ENCODE measurements at places on chromosomes 7 and 10. TPM values are rescaled to one million over a fixed set of nuclear protein-coding genes. Genes with fewer than 3 reads are reported as not detected.
A peak's percentile ranks its signal among the peaks of the same experiment; 100 is the strongest.

The SRGN gene
- 11.0 TPM for total RNA-seq

- DNase-seq, result no peak
Observed at GRCh38 chr7:15581352-15581951, 19.6 kb upstream of the AGMO start.

The TTYH3 gene
- total RNA-seq, result 30.3 TPM

- no peak for DNase-seq
Observed at GRCh38 chr7:130266258-130266960, at the start of gene CPA2. Gene CPA2 (plus strand): TSS chr7:130266863. CDS start chr7:130266882, 19 bp downstream.

DNA sequence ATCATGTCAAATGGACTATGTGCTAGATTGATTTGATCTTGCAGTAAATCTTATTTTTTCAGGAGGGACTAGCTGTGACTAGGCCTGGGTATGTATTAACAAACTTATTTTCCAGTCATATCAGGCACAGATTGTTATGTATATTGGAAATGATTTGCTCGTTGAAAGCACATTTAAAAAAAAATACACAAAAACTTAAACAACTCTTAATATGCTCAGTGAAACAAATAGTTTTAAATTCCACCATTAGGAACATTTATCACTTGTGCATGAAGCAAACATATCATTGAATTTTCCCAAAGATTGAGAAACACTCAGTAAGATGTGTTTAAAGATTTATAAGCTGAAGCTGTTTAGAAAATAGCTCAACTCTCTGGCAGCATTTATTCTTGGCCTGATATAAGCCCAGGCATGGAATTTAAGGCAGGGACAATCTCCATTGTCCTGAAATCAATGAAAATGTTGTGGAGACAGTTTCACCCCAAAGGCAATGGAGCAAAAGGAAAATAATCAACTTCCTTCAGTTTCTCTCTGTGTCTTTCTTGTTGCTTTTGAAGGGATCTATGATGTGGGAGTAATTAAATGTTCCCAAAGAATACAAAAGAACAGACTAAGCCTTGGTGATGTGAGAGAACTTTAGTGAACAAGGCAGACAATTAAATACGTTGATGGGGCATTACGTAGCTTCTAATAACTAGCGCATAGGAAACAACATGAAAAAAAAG lies 250.3 kb downstream of the GPR37 start:
- peak; percentile 3 for DNase-seq

- DNase-seq, result no peak
Observed at GRCh38 chr7:146366938-146367337, 250.3 kb downstream of the CNTNAP2 start.

The VIPR2 gene
- total RNA-seq, result 1.2 TPM

GRCh38 chr10:30675791-30676718 lies 46.5 kb upstream of the LYZL2 start:
- DNase-seq, result no peak

DNA sequence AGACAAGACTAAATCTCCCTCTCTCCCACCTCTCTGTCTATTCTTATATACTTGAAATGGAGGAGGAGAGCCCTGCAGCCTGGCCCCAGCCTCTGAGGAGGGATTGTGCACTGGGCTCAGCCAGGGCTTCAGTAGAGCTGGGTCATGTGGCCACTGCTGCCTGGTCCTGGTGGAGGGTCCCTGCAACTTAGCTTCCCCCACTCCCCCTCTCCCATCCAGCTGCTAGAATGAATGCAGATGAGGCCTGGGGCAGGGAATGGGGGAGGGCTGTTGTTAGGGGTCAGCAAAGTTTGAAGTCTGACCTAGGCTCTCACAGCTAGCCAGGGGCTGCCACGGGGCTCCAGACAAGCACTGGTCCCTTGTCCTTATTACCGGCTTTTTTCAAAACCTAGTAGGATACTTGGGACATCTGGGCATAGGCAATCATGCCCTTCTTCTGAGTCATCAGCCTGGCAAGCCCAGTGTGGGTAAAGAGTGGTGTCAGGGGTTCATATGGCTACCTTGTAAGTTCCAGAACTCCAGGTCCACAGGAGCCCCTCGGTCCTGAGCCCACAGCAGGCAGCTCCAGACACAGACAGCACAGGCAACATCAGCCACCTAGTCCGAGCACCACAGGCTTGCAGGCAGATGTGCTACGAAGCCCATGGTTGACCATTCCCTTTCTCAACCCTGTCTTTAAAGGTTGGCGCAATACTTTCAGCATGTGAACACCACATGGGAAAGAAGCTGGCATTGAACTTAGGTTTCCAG lies 12.8 kb upstream of the CXCL12 start:
- no peak for DNase-seq

GRCh38 chr7:43749383-43749940 lies 9.0 kb upstream of the BLVRA start:
- DNase-seq, result no peak

DNA sequence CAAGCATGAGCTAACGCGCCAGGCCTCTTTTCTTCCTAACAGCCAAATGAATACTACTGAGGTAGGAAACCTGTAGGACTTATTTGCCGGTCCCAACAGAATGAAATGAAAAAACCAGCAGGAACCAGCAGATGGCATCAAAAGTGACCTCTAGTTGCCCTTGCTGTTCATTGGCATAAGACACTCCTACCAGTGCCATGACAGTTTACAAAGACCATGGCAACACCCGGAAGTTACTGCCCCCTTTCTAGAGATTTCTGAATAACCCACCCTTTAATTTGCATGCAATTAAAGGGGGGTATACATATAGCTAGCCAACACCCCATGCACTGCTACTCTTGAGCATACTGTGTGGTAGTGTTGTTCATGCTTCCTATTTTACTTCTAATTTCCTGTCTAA lies 65.2 kb downstream of the ATE1 start:
- DNase-seq, result no peak

DNA sequence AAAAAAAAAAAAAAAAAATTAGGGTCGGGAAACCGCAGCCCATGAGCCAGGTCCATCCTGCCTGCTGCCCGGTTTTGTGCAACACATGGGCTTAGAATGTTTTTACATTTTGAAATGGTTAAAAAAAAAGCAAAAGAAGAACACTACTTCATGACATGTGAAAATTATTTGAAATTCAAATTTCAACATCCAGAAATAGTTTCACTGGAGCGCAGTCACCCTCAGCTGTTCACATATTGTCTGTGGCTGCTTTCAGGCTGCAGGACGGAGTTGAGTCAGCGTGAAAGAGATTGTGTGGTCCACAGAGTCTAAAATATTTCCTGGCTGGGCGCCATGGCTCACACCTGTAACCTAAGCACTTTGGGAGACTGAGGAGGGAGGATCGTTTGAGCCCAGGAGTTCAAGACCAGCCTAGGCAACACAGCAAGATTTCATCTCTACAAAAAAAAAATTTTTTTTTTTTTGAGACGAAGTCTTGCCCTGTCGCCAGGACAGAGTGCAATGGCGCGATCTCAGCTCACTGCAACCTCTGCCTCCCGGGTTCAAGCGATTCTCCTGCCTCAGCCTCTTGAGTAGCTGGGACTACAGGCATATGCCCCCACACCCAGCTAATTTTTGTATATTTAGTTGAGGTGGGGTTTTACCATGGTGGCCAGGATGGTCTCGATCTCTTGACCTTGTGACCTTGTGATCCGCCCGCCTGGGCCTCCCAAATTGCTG lies 63.9 kb upstream of the ECHDC3 start:
- peak; percentile 36 for DNase-seq

- no peak for DNase-seq
Observed at GRCh38 chr7:129122078-129122750, 22.3 kb upstream of the TSPAN33 start.

DNA sequence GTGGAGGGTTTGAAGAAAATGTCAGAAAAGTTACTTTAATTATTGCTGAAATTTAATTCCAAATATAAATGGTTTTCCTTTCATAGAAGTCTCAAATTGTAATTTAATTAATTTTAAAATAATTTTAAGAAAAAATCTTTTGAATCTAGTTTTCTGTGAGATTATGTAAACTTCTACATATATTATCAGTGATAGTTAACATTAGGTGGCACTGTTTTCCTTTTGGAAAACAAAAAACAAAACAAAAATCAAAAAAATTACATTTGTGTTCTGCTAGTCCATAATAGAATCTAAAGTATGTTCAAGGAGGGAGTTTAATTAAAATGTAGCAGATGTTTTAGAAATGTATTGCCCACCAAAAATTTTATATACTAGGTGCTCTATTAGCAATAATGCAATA lies 1456.7 kb downstream of the REEP3 start:
- no peak for DNase-seq

The WNT2 gene
- total RNA-seq, result not detected

GRCh38 chr10:47286591-47287315 lies 13.2 kb upstream of the GDF10 start:
- DNase-seq, result no peak

The SFTPA1 gene
- not detected for total RNA-seq

DNA sequence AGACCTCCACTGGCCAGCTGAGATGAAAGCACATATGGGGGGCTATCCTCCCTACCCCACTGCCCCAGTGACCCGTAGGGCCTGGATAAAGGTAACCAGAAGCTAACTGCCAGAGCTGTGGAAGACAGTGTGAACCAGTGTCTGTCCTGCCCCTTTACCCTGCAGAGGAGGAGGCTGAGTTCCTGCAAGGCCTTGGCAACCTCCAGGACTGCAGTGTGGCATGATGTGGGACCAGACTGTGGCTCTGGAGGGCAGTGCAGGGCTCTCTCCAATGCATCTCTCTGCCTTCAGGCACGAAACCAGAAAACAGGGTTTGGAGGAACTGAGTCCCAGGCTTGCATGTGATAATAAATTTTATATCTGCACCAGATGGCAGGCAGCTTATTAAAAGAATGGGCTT lies 93.1 kb downstream of the EPC1 start:
- DNase-seq, result peak; percentile 13

GRCh38 chr7:131109759-131110296 lies 217.8 kb upstream of the MKLN1 start:
- DNase-seq, result peak; percentile 77

DNA sequence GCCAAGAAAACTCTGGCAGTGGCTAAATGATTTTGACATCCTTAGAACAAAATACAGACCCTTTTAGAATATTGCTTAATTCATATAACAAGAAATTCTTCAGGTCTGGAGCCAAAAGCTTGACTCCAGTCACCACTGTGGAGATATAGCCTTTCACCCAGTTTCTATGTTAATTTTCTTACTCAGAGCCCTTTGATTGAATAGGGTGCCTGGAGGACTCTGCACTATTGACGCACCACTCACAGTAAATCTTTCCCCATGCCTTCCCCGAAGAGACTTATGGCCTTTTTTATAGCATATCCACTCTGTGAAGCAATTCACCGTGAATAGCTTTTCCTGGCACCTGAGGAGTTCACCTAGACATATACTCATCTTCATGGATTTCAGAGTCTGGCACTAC lies 613.8 kb downstream of the ZWINT start:
- DNase-seq, result no peak

GRCh38 chr10:95531058-95531809 lies 29.9 kb downstream of the SORBS1 start:
- DNase-seq, result no peak

The LIPK gene
- not detected for total RNA-seq

DNA sequence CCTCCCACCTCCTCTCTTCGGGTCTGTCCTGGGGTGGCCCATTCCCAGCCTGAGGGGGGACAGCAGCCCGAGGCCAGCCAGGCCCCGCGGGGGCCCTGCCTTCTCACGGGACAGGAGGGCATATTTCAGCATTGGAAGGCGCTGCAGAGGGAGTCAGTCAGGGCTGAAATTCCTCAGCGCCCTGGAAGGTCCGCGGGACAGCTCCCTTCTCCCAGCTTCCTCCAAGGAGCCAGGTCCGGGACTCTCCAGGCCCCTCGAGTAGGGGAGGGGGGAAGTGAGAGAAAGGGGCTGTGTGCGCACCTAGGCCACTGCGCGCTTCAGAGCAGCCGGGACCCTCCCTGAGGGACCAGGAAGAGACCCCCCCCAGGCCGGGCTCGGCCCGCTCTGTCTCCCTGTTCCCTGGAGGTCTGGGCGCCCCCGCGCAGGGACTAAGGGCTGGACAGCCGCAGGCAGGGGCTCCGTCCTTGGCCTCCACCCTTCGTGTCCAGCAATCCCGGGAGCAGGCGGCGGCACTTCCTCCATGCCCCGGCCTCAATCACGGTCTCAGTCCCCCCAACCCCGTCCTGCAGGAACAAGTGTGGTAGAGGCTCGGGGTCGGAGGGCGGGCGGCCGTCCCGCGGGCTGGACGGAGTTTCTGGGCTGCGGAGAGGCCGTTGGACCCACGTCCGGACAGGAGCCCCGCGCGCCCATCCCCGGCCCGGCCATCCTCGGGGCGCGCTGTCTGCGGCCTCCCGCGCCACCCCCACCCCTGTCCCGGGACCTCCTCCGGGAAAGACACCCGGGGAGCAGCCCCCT lies 6.0 kb upstream of the ELFN1 start:
- DNase-seq, result no peak

DNA sequence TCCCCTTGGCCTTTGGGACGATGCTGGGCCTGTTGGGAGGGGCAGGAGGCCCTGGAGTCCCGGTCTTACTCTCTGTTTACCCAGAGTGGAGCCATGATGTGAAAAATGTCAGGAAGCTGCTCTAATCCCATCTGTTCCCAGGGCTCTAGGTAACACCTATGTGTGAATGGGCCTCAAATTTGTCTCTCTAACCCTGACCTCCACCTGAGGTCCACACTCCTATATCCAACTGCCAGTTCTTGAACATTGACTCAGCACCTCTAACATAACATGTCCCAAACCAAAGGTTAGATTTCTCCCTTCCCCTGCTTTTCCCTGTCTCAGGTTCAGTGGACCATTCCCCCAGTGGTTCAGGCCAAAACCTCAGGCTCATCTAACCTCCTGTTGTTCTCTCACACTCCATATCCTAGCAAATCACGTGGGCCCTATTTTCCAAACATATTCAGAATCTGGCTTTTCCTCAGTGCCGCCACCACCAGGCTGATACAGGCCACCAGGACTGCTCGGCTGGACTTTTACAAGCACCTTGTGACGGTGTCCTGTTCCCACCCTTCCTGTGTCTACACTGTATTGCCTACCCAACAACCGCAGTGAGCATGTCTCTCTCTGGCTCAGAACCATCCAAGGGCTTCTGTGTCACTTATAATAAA lies 130.6 kb downstream of the ATXN7L1 start:
- no peak for DNase-seq

GRCh38 chr7:157054927-157055326 lies 44.5 kb upstream of the MNX1 start:
- DNase-seq, result no peak

GRCh38 chr10:86967481-86967941 lies 771 bp upstream of the ADIRF start:
- DNase-seq, result peak; percentile 17

GRCh38 chr7:151454305-151454704 lies 14.4 kb upstream of the CRYGN start:
- no peak for DNase-seq

DNA sequence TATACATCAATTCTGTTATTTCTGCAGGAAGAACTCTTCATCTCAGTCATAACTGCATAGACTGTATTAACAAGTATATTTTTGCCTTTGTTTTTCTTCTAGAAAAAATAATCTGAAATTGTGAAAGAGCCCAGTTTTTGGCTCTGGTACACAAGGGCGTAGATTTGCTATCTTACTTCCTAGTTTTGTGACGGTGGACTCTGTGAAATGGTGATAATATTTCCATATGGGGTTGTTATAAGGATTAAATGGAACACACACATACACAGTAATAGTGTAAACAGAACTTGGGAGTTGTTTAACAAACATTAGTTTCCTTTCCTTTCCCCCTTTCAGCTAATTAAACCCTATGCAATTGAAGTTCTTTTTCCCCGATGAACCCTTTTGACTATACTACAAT lies 108.7 kb downstream of the MKLN1 start:
- no peak for DNase-seq

- peak; percentile 61 for DNase-seq
Observed at GRCh38 chr7:30888747-30889146, 22.9 kb upstream of the AQP1 start.

The CC2D2B gene
- not detected for total RNA-seq

The CUBN gene
- under 0.01 TPM for total RNA-seq

The FAM237B gene
- total RNA-seq, result not detected

Data from stomach (tissue), 19 donors.